ENCODE measurements at places on chromosomes 11 and 22.
A peak's percentile ranks its signal among the peaks of the same experiment; 100 is the strongest.

- no peak for DNase-seq
These were observed 14.5 kb upstream of the MS4A7 start for GRCh38 chr11:60363542-60364470.

GRCh38 chr11:72230764-72231365 lies 6.3 kb downstream of the INPPL1 start:
- DNase-seq = no peak

DNA sequence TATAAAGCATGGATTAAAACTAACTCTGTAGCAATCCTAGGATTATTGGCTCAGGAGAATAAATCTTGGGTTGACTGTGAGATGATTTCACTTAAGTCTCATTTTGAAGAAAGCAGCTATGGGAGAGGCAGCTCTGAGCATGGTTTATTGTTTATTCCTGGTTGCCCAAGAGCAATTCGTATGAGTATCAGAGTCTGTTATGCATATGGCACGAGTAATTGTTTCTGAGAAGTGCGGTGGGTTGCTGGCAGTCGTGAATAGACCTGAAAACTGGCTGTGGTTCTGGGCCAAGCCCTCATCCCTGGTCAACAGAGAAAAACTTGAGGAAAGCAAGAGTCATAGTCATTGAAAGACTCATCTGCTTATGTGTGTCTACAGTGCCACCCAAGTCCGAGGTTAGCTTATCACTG lies 26.8 kb downstream of the DIXDC1 start:
- DNase-seq = no peak

DNA sequence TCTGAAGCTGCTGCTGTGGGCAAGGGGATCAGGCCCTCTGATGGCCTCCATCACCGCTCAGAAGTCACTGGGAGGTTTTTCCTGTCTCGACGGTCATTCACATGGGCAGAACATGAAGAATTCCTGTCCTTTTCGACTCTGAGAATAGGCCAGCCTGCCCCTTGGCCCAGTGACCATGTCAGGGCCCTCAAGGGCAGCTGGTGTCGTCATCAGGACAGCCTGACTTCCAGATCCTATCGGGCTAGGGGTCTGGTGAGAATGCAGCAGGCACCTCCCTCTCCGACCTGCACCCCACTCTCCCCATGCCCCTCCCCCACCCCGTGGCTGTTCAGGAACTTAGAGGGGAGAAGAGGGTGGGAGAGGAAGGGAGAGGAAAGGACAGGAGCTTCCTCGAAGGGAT lies 3.6 kb downstream of the TP53I11 start:
- no peak for DNase-seq

DNA sequence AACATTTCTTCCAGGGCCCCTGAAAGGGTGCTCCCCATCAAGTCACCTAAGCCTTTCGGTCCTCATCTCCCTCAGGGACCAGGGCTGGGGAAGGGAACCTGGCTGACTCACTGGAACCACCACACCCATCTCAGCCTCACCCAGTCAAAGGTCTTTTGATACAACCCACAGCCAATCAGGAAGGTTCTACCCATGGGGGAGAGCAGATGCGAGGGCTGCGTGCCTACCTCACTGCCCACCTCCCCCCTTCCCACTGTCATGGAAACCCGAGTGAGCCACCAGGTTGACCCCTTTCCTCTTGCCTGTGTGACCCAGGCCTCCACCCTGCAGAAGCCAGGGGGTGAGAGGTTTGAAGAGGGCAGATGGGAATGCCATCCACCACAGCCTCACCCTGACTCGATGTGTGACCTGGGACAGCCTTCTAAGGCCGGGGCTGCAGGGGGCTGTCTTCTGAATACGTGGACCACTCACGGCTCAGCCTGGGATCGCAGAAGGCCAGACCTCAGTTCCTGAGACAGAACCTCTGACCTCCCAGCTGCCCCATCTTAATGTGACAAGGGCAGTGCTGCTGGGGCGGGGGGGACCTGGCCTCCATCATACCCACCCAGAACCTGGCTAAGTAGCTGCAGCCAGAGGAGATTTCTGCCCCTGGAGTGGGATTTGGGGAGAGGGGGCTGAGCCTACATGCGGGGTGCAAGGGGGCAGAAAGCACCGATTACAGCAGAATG lies 2.7 kb downstream of the MDK start:
- DNase-seq = no peak

GRCh38 chr22:21796863-21797262 lies 61.3 kb upstream of the YPEL1 start:
- no peak for DNase-seq

GRCh38 chr11:63001456-63001855 lies 14.2 kb downstream of the SLC22A8 start:
- no peak for DNase-seq

GRCh38 chr22:38989466-38989865 lies 7.3 kb downstream of the APOBEC3B start:
- DNase-seq = no peak

GRCh38 chr22:20430720-20431510 lies 6.7 kb downstream of the SCARF2 start:
- peak; percentile 31 for DNase-seq

DNA sequence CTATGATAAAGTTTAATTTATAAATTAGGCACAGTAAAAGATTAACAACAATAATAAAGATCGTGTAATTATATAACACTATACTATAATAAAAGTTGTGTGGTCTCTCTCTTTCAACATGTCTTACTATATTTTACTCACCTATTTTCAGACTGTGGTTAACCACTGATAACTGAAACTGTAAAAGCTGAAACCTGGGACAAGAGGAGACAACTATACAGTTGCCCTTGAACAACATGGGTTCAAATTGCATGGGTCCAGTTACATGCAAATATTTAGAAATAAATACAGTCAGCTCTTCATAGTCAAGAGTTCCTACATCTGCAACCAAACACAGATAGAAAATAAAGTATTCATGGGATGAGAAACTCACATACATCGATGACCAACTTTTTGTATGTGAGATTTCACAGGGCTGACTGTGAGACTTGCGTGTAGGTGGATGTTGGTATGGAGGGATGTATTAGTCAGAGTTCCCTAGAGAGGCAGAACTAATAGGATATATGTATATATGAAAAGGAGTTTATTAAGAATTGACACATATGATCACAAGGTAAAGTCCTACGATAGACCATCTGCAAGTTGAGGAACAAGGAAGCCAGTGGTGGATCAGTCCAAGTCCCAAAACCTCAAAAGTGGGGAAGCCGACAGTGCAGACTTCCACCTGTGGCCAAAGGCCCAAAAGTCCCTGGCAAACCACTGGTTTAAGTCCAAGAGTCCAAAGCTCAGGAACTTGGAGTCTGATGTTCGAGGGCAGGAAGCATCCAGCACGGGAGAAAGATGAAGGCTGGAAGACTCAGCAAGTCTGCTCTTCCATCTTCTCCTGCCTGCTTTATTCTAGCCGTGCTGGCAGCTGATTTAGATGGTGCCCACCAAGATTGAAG lies 359.5 kb downstream of the INSC start:
- no peak for DNase-seq

- no peak for DNase-seq
These were observed 1.7 kb upstream of the CAVIN3 start for GRCh38 chr11:6321961-6322362.

DNA sequence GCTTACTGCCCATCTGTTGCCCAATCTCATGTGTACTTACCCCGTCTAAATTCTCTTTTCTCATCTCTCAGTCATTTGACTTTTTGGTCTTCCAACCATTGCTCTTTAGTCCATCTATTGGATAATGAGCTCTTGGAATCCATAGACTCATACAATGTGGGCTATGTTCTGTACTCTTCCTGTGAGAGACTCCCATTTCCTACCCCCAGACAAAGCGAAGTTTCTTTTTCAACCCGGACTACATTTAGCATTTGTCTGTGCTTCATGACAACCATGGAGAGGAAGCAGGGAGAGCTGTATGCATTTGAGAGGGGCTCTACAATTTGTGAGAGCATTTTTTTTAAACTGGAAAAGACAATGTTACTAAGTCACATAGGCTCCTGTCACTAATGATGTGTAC lies 4.0 kb upstream of the ARHGAP42 start:
- no peak for DNase-seq

DNA sequence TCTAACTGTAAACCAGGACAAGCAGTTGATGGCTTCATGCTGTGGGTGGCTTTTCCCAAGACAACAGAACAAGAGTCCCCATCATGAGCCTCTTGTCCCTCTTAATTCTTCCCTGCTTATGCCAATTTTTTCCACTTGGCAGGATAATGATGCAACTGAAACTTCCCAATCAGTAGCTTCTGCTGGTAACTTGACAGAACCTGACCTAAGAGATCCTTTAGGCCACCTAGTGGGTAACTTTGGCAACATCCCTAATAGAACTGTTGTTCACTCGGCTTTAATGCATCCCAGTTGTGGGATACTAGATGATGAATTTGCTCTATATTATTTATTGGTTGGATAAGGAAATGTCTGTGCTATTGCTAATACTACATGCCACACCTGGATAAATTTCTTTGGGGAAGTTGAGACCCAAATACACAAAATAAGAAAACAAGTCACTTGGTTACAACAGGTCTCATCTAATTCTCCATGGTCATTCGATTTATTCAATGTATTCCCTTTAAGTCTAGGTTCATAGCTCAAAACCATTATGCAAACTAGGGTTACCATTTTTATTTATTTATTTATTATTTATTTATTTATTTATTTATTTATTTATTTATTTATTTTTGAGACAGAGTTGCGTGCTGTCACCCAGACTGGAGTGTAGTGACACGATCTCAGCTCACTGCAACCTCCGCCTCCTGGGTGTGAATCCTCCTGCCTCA lies 41.4 kb upstream of the NFAM1 start:
- DNase-seq = no peak

- DNase-seq = no peak
These were observed 1.1 kb downstream of the SPINDOC start for GRCh38 chr11:63814383-63814736.

DNA sequence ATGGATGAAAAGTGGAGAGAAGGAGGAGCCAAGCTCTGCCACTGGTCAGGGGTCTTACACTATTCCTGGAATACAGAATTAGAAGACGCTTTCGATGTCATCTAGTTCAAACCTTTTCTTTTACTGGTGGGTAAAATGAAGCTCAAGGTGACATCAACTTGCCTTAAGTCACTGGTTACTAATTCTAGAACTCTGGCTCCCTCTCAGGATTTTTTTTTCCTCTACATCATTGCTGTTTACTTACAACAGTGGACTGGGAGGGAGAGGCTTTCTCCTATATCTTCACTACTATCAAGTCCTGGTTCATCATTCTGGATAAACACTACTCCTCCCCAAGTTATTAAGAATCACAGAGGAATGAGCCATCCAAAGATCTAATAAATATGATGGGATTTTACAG lies 82.9 kb downstream of the ETS1 start:
- DNase-seq = no peak

DNA sequence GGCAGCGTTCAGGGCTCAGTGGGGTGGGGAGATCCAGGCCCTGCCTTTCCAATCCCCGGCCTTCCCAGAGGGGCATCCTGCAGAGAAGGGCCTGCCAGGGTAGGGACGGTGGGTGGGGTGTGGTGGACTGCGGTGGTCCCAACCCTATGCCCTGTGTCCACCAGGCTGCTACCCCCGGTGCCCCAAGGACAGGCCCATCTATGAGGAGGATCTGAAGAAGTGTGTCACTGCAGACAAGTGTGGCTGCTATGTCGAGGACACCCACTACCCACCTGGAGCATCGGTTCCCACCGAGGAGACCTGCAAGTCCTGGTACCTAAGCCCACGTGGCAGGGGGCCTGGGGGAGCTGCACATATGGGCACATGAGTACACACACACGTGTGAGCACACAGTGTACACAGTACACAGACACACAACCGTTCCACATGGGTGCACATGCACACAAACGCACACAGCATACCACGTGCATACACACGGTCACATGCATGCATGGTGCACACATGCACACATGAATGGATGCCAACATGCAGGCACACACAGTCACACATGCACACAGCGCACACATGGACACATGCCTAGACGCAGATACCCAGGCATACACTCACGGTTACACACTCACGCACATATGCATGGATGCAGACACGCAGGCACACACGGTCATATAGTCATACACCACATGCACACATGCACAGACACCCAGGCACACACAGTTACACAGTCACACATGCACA lies 16.1 kb downstream of the MUC2 start:
- no peak for DNase-seq

DNA sequence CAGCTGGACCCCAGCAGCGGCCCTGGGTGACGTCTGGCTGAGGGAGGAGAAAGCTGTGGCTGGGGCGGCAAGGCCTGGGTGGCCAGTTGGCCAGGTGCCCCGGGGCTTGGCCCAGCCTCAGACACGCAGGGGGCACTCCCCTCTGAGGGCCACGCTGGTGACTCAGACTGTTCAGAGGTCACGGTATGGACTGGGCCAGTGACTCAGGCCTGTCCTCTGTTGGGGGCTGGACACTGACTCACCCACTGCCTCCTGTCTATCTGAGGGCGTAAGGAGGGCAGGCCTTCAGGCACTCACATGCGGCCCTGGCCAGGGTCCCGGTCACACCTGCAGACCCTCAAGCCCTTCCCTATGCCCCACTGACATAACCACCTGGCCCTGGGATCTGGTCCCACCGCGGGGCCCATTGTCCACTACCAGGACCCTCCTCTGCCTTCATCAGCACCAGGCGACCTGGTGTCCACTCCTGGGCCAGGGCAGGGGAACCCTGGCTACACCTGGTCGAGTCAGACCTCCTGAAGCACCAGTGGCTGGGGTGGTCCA lies 3.7 kb upstream of the MUC5AC start:
- no peak for DNase-seq

DNA sequence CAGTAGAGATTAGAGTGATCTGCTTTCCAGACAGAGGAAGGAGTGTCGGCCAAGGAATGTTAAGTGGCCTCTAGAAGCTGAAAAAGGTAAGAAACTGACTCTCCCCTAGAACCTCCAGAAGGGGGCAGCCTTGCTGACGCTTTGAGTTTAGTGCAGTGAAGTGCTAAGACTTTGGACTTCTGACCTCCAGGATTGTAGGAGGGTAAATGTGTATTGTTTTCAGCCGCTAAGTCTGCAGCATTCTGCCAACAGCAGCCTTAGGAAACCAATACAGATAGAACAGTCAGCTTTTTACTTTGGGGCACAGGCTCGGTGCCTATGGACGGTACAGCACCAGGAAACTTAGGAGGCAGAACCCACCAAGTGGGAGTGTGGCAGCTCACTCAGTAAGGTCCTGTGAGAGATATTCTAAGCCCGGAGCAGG lies 3.6 kb upstream of the TBC1D22A start:
- no peak for DNase-seq

Data from ovary (tissue), 10 donors.